ENCODE measurements at places on chromosomes 6 and 20.

DNA sequence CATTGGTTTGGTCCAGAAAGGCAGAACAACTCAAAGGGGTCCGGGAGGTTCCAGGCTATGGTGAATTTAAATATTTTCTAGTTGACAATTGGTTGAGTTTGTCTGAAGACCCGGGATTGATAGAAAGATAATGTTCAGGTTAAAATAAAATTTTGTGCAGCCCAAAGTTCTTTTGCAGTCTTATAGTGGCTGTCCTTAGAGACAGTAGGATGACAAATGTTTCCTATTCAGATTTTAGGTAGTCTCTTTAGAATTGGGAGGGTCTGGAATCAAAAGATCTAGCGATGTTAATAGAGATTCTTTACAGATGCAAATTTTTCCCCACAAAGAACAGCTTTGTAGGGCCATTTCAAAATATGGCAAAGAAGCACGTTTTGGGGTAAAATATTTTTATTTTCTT, 109.1 kb downstream of the TULP4 start:
- DNase-seq, result no peak

DNA sequence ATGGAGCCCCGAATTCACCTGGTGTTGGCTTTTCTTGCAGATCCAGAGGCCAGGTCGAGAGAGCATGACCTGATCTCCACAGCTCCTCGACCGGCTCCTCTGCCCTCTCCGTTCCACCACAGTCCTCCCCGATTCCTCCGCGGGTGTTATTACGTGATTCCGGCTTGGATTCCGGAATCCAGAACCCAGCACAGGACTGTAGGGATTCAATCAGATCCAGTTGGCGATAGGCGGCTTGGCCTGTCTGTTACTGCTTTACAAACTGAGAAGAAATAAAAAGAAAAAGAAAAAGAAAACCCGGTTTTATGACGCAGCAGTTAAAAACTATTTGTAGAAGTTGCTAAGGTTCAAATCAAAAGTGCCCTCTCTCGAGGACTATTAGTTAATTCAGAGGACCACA, 222.7 kb downstream of the EYA2 start:
- no peak for DNase-seq

DNA sequence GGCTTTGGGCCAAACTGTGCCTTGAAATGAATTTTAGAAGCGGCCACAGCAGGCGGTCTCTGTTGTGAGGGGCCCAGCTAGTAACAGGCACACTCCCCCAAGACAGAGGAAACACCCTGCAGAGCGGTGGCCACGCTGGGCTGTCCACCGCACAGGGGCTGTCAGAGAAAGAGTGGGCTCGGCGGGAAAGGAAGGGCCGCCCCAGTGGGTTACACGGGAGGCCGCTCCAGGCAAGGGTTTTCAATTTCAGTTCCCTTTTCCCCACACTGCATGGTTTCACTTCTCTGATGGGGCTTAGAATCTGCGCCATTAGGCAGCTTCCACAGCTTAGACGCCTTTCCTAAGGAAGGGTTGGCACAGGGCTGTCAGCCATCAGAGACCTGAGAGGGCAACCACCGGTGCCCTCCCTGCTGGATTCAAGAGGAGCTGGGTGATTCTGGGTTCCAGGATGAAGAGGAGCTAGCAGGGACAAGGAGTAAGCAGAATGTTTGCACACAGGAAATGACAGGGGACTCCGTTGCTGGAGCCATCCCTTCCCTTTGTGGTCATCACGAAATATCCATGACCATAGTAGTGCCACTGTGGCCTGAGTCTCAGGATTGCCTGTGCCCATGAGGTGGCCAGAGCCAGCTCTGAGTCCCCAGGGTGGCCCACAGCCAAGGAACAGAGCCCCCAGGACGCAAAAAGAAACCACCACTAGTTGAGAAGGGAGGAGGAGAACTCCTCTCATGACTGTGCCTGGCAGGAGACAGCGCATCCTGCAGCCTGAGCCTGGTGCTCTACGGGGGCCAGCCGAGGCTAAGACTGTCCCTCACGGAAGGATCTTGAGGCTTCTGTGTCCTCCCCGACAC, 282.7 kb downstream of the NRN1 start:
- no peak for DNase-seq

DNA sequence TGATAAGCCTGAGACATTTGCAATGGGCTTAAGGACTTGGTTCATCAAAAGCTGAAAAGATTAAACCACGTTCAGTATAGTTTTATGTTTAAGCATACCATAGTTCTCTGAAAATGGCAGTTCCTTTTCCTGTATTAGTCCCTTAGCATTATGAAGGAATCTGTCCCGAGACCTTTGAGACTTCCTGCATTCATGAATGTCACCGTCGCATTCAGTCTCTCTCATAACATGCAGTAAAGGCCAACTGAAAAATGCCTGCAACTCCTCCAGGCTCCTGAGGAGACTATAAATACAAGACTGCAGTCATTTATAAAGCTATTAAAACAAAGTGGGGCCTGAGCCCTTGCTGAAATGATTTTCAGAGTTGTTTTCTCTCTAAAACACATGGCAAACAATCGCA, 129.1 kb downstream of the SYCP2 start:
- DNase-seq, result no peak

- DNase-seq, result peak; percentile 42
These were observed 4.0 kb upstream of the ZMYND8 start for GRCh38 chr20:47360297-47361056.

- no peak for DNase-seq
These were observed 12.1 kb upstream of the L3MBTL1 start for GRCh38 chr20:43495388-43495787.

- no peak for DNase-seq
These were observed 97.4 kb downstream of the THBS2 start for GRCh38 chr6:169156108-169156792.

DNA sequence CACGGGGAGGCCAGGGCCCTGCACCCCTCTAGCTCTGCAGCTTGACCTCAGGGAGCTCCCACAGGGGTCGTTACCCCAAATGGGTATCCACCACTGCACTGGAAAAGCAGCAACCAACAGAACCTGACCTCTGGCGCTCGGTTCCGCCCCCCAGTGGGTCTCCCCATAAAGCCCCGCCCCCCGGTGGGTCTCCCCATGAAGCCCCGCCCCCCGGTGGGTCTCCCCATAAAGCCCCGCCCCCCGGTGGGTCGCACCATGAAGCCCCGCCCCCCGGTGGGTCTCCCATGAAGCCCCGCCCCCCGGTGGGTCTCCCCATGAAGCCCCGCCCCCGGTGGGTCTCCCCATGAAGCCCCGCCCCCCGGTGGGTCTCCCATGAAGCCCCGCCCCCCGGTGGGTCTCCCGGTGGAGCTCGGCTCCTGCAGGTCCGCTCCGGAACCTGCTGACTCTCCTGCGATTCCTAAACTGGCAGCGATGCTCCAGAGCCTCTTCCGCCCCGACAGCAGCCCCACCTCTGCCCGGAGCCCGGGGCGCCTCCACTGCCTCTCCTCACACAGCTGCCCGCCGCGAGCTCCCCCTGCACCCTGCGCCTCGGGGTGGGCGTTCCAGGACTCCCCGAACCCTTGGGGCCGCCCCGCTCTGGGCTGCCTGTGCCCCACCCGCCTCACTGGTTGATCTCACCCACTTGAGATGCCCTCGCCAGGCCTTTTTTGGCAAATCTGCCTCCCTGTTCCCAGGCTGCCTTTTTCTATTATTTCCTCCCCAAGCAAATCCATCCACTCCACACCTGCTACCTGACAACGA, 12.1 kb downstream of the SLC2A4RG start:
- no peak for DNase-seq

GRCh38 chr6:135085700-135086413, 31.2 kb upstream of the HBS1L start:
- DNase-seq, result no peak

DNA sequence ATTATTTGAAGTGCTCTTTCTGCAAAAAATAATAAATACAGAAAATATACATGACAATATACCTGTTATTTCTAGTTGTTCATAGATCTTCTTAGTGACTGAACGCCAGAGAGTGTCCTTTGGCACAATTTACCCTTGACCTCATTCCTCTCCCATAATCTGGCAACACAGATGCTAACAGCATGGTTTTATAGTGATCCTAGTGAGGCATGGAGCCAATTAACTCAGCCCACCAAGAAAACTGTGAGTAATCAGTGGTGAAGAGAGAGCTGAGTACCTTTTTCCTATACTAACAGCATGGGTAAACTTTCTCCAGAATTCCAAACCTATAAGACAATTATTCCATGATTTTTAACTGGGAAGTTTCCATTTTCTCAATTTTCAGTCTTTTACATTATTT, 61.0 kb downstream of the VGLL2 start:
- no peak for DNase-seq

GRCh38 chr6:130932438-130932837, 105.2 kb downstream of the SMLR1 start:
- no peak for DNase-seq

- no peak for DNase-seq
These were observed 192.2 kb upstream of the SGK1 start for GRCh38 chr6:134510142-134510541.

DNA sequence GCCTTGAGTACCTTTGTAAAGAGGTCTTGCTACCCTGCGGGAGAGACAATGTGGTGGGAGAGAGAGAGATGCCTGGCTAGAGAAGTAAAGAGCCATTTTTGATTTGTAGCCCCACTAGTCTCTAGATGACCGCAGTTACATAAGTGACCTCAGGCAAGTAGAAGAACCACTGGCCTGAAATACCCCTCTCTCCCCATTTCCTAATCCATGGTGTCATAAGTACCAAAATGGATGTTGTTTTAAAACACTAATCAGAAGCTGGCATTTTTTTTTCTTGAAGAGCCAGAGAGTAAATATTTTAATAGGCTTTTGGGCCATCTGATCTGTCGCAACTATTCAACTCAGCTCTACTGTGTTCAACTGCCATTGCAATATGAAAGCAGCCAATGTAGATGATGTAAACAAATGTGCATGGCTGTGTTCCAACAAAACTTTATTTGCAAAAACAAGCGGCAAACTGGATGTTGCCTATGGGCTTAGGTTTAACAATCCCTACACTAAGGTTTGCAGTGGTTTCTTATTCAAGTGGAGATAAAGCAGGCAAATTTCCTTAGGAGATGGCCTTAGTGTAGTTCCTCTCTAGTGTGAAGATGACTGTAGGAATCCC, 36.5 kb downstream of the RARS2 start:
- DNase-seq, result no peak
